Muscle of arm (tissue), 14 donors: ENCODE measurements at places on chromosomes 16 and 17.

DNA sequence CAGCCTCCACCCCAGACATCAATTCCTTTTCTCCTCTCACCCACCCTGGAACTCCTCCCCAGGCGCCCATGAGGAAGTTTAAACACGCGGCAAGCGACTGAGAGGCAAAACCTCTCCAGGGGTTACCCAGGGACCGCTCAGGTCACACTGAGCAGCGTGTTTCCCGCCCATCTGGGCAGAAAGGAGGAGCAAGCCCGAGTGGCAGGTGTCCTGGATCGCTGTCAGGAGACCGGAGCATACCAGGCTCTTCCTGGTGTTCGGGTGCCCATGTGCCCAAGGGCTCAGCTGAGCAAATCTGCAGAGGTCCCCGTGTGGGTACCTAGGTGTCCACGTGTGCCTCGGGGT lies 491 bp downstream of the SLC25A19 start:
- DNase-seq, result no peak

GRCh38 chr16:25721439-25721838 lies 29.7 kb downstream of the HS3ST4 start:
- no peak for DNase-seq

DNA sequence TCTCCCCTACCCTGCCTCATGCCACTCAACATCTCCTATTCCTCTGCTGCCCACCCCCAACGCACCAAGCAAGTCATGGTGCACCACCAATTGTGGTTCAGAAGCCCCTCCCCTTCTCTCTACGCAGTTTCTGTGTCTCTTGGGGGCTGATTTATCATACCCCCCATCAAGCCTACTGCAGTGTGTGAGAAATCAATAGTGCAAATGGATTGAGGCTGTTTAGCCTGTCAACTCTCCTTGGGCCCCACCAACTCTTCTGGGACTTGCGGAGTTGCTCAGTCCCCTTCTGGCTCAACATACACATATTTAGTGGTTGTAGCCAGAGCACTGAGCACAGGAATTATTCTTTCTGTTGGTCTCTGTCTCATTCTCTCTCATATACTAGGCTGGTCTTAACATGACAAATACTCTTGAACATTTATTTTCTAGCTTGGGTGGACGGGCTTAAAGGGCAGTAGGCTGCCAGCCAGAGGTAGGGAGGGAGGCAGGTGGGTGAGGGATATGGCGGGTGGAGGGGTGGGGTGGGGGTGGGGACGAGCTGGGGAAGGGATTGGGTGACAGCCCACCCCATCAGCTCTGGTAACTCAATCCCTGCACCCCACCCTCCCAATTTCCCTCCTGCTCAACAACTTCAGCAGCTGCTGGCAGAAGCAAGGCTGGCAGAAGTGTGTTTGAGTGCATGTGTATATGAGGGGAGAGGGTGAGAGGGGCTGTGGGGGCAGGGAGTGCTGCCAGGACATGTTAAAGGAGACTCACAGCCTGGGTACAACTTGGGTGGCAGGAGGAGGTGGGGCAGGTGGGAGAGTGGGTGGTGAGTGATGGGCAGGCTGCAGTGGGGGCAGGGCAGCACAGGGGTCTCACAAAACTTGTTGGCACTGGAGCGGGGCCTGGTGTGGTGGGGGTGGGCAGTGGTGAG lies 4.9 kb downstream of the RARA start:
- DNase-seq, result no peak

- DNase-seq, result no peak
Observed at GRCh38 chr17:33695431-33695830, 402.3 kb upstream of the ASIC2 start.

DNA sequence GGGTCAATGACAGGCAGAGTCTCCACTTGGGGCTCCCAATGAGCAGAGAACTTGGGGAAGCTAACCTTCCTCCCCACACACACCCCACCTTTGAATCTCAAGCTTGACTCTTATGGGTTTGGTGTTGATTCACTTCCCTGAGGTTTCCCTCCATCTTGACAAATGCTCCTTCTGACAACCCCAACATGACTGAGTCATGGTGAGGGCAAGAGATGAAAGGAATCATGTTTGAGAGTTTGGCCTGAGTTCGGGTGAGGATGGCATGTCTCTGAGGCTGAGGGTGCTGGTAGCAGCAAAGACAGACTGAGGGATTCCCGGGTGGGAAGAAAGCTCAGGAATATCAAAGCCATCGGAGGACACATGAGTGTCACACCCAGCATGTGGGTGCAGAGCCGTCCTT lies 18.7 kb downstream of the KRT9 start:
- no peak for DNase-seq
